ENCODE measurements at places on chromosomes 3 and 15. TPM values are rescaled to one million over a fixed set of nuclear protein-coding genes. Genes with fewer than 3 reads are reported as not detected.

PGBD4 gene
- 2.6 TPM for total RNA-seq

DNA sequence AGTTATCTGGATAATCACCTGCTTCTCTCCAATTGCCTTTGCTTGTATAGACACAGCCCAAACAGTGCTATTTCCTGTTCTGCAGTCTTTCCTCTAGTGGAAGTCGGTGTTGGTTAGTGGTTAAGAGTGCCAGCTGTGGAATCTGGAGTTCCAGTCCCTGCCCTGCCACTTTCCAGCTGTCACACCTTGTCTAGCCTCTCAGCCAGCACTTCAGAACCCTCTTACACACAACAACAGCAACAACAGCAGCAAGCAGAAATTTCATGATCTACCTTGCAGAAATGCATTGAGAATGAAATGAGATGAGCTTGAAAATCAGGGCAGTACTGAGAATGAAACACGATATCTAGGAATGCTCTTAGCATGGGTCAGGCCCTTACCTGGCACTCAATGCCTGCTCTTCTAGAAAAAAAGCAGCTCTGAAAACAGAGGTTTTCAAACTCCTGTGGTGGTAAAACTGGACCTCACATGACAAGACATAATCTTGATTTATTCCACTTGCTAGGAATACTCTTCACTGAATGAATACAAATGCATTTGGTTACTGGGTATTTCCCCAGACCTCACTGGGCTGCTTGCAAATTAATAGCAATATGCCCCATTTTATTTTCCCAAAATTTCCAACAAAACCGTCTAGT, 3.3 kb upstream of the WNT5A start:
- peaks cover 3% of the 10 kb centered on the region for H3K36me3 ChIP-seq
- H3K4me3 ChIP-seq = no peak overlapping the region
- DNase-seq = no peak
- no peaks in the 10 kb centered on the region for H3K27me3 ChIP-seq
- H3K4me1 ChIP-seq = peaks cover 26% of the 10 kb centered on the region

CKMT1A gene
- total RNA-seq = 11.4 TPM

GRCh38 chr3:71232895-71233294, 350.6 kb downstream of the FOXP1 start:
- peaks cover 10% of the 10 kb centered on the region for H3K36me3 ChIP-seq
- DNase-seq = no peak
- no peak overlapping the region for H3K27ac ChIP-seq
- no peaks in the 10 kb centered on the region for H3K27me3 ChIP-seq
- H3K4me1 ChIP-seq = no peaks in the 10 kb centered on the region

NANOGP8 gene
- 0.75 TPM for total RNA-seq

ZNF502 gene
- 2.4 TPM for total RNA-seq

- H3K27ac ChIP-seq = peak overlapping the region; percentile 53
- no peak for DNase-seq
- peak overlapping the region; percentile 28 for H3K4me3 ChIP-seq
- H3K36me3 ChIP-seq = no peaks in the 10 kb centered on the region
- H3K4me1 ChIP-seq = peaks cover 52% of the 10 kb centered on the region
- H3K27me3 ChIP-seq = no peaks in the 10 kb centered on the region
Observed at GRCh38 chr3:186640929-186641328, 730 bp downstream of the FETUB start.

DNA sequence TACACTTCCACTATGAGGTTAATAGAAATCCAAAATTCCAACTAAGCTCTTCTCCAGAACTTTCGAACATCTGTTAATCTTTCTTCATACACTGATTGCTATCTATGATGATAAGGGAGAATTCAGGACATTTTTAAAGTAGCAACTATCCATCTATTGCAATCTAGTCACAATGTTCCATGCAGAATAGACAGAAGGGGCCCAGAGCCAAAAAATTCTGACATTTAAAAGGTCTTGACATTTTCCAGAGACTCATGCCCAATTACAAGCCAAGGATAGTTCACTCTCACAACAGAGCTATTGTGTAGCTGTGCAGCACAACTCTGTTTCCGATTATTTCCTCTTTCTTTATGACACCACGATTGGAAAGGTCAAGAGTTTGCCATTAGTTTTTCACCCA, 999.7 kb upstream of the ALCAM start:
- H3K4me1 ChIP-seq = no peaks in the 10 kb centered on the region
- no peaks in the 10 kb centered on the region for H3K27me3 ChIP-seq
- H3K27ac ChIP-seq = no peak overlapping the region

GRCh38 chr3:32420126-32421038, 28.7 kb downstream of the CMTM7 start:
- peak; percentile 60 for DNase-seq
- no peaks in the 10 kb centered on the region for H3K27me3 ChIP-seq
- no peaks in the 10 kb centered on the region for H3K36me3 ChIP-seq
- H3K4me3 ChIP-seq = no peak overlapping the region

- no peaks in the 10 kb centered on the region for H3K4me1 ChIP-seq
- no peak overlapping the region for H3K27ac ChIP-seq
- DNase-seq = no peak
- H3K4me3 ChIP-seq = no peak overlapping the region
- H3K36me3 ChIP-seq = no peaks in the 10 kb centered on the region
- H3K27me3 ChIP-seq = no peaks in the 10 kb centered on the region
Observed at GRCh38 chr3:18585004-18585968, 160.1 kb upstream of the SATB1 start.

DNA sequence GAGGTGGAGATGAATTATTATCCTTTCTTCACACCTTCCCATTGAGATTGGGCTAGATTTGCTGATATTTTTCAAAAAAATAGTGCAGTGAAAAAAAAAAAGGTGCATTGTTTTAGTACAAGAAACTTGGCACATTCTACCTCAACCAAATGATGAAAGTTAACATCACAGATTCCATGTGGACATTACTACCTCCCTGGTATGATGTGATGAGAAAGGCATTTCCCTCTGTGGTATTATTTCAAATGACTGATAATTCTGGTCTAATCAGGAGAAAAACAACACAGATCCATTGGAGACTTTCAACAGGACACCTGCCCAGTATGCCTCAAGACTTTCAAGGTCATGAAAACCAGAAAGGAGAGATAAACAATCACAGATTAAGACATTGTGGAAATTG, 313.4 kb downstream of the BCHE start:
- no peak overlapping the region for H3K4me3 ChIP-seq
- H3K36me3 ChIP-seq = no peaks in the 10 kb centered on the region
- H3K27me3 ChIP-seq = no peaks in the 10 kb centered on the region
- peaks cover 10% of the 10 kb centered on the region for H3K4me1 ChIP-seq

ZPLD1 gene
- total RNA-seq = 0.22 TPM

DNA sequence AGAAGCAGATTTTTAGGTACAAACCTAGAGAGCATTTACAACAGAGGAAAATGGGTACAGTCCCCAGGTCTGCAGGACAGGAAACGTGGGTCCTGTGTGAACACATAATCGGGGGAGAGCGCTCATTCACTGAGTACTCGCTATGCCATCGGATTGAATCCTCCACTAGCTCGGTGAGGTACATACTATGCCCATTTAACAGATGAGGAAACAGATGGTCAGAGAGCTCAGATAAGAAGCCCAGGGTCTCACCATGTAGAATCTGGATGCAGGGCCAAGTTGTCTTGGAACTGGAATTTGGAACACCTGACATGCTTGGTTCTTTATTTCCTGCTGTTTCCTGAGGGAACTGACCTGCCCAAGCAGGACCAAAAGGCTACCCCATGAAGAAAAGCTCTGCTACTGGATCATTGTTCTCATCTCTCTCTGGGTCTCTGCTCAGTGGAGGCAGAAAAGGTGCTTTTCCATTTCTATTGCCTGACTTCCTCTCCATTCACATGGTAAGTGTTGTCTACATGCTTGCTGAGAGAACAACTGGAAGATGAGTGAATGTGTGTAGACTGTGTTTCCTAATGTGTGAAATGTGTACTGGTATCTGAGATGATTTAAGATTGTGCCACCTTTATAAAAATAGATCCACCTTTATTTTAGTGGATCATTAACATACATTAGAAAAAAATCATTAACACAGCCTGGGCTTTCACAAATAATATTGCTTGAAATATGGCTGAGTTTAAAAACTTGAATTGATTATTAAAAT, 89.1 kb downstream of the TGFBR2 start:
- no peak overlapping the region for H3K27ac ChIP-seq
- H3K4me1 ChIP-seq = peaks cover 11% of the 10 kb centered on the region
- DNase-seq = no peak
- H3K4me3 ChIP-seq = no peak overlapping the region
- no peaks in the 10 kb centered on the region for H3K27me3 ChIP-seq

- no peaks in the 10 kb centered on the region for H3K27me3 ChIP-seq
- H3K36me3 ChIP-seq = no peaks in the 10 kb centered on the region
- DNase-seq = no peak
- no peak overlapping the region for H3K27ac ChIP-seq
- H3K4me1 ChIP-seq = no peaks in the 10 kb centered on the region
- H3K4me3 ChIP-seq = no peak overlapping the region
Observed at GRCh38 chr3:152496286-152496685, 227.6 kb downstream of the MBNL1 start.

GRAMD2A gene
- 0.93 TPM for total RNA-seq

GRCh38 chr15:38564557-38565286, at the start of gene RASGRP1:
Gene RASGRP1 (minus strand): TSS chr15:38564814. CDS start chr15:38564628, 186 bp downstream.
- no peak within 1 kb of the TSS for H3K27ac ChIP-seq
- H3K4me3 ChIP-seq = peak within 1 kb of the TSS; percentile 60
- H3K27me3 ChIP-seq = peaks cover 3% of the 10 kb centered on the region
- peak; percentile 66 for DNase-seq

- H3K36me3 ChIP-seq = no peaks in the 10 kb centered on the region
- H3K4me1 ChIP-seq = peaks cover 9% of the 10 kb centered on the region
- DNase-seq = peak; percentile 88
- no peak overlapping the region for H3K4me3 ChIP-seq
- H3K27me3 ChIP-seq = peaks cover 12% of the 10 kb centered on the region
- H3K27ac ChIP-seq = no peak overlapping the region
Observed at GRCh38 chr3:43155464-43156121, 49.7 kb upstream of the POMGNT2 start.

DNA sequence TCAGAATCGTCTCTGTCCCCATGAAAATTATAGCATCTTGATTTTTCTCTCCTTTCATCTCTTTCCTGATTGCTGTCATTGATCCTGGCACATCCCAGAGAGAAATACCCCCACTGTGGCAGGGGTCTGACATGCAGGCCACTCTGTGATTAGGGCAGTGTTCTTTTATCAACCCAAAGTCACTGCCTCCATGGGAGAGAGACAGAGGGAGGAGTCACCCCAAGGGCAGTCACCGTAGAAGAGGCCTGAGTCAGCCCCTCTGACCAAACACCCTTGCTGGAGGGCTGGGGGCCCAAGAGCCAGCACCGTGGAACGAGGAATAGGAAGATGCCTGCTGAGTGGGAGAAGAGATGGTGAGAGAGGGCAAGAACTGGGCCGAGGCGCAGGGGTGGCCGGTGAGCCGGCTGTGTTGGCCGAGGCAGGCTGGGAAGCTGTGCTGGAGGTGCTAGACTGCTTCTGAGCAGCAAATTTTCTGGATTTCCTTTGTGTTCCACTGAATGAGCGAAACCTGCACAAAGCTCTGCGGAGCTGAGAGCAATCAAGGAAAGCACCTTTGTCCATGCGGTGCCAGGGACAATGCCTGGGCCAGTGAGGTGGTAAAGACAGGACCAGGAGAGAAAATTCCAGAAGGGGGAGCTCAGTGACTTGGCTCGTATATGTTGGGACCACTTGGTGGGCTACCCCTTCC, 103.8 kb downstream of the ADCY5 start:
- H3K27me3 ChIP-seq = peaks cover 29% of the 10 kb centered on the region
- H3K4me1 ChIP-seq = peaks cover 9% of the 10 kb centered on the region
- H3K4me3 ChIP-seq = no peak overlapping the region
- no peak overlapping the region for H3K27ac ChIP-seq

DNA sequence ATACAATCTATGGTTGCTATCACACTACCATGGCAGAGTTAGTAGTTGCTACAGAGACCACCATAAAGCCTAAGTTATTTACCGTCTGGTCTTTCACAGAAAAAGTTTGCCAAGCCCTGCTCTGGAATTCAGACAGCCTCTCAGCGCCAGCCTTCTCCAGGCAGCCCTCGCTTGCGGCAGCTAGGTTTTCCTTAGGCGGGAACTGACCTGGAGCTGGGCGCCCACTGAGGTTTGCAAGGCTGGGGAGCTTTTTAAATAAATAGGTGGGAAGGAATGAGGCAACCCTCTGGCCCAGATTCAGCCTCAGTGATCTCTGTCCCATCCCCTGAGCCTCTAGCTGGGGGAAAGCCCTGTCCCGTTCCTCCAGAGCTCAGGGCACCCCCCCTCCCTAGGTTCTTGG, 1.2 kb downstream of the CTSH start:
- no peak overlapping the region for H3K27ac ChIP-seq
- DNase-seq = no peak
- H3K36me3 ChIP-seq = no peaks in the 10 kb centered on the region
- peak overlapping the region; percentile 81 for H3K4me3 ChIP-seq

DNA sequence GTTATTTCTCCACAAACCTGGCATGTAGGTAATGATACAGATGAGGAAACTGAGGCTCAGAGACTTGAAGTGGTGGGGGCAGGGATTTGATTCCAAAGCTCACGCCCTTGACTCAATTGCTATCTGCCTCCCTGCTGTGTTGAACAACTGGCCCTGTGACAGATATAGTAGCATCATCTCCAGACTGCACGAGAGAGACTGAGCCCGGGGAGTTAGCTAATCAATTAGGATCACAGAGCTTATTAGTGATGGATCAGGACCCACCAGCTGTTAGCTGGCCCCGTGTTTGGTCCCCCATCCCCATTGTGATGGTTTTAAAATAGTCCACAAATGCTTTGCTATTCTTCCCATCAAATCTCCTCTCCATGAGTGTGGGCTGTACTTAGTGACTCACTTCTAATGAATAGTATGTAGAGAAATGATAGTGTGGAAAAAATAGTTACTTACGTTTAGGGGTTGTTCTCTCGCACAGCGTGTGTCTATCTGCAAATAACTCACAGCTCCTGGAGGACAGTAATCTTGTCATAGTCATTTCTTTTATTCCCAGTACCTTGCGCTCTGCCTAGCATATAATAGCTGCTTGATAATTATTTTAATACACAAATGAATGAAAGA, 74.4 kb upstream of the KLF13 start:
- H3K36me3 ChIP-seq = no peaks in the 10 kb centered on the region
- H3K4me3 ChIP-seq = no peak overlapping the region
- no peak overlapping the region for H3K27ac ChIP-seq
- H3K27me3 ChIP-seq = no peaks in the 10 kb centered on the region

Measured in MCF 10A (cell line).